ENCODE measurements at places on chromosomes 13 and 19.

DNA sequence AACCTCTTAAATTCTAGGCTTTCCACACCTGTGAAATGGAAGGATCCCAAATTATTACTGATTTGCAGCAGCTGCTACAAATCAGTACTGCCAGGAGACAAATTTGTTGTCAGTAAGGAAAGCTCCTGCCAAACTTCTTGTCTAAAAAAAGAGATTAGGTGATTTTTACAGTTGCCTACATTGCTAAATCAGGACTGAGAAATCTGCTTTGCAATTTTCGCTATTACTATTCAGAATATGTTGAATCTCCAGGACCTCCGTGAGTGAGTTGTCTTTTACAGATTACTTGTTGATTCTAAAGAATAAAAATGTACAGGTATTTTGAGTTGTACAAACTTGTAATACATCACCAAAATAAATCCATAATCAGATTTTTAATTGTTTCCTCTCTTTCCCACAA is 1815.9 kb downstream of the PCDH9 start:
- no peak for DNase-seq

DNA sequence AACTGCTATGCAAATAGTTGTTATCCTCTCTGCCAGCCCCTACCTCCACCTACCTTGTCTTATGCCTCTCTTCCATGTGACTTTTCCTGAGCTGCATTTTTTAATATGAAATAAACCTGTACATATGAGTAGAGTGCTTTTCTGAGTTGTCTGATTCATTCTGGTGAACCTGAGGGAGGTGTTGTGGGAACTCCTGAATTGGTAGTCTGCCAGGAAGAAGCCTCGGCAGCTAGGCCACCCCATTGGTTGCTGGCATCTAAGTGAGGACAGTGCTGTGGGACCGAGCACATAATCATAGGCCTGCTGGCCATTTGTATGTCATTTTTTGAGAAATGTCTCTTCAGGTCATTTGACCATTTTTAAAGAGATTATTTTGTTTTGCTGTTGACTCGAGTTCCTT is 1146.8 kb downstream of the UQCRFS1 start:
- no peak for DNase-seq

DNA sequence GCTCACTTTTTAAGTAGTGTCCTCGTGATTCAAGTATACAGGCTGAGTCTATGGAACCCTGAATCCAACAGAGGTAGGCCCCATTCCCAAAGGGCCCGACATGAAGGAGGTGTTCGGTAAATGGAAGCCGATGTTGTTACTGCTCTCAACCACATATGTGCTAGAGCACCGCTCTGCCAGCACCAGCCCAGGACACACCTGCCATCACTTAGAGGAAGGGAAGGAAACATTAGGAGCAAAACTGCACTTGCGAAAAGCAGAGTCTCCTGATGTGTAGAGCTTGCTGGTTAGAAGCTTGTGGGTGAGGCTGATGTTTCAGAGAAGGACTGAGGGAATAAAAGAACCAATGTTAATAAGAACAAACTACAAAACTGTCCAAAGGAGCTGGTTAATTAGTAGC is 9.4 kb upstream of the CCDC97 start:
- DNase-seq, result no peak

DNA sequence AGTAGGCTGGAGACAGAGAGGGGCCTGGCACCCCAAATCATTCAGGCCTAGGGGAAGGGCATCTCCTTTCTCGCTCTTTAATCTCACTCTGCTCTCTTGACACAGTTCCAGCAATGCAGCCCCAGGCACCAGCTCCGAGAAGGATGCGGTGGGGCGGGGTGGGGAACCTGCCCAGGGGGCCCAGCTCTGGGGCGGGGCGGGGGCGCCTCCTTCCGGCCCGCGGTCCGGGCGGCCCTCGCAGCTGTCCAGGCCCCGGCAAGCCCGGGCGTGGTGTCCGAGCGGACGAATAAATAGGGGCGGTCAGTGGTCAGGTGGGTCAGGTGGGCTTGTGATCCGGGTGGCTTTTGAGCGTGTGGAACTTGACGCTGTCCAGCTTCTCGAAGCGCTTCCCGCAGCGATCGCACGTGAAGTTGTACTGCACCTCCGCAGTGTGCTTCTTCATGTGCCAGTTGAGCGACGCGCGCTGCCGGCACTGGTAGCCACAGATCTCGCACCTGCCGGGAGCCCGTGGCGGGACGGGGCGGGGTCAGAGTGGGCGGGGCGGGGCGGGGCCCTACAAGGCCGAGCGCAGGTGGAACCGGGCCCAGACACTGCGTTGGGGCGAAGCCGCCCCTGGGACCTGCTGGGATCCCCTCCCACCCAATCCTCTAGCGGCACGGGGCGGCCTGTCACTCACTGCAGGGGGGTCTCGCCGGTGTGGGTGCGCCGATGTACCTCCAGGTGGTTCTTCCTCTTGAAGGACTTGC is 2.7 kb upstream of the ELAVL3 start:
- DNase-seq, result no peak

DNA sequence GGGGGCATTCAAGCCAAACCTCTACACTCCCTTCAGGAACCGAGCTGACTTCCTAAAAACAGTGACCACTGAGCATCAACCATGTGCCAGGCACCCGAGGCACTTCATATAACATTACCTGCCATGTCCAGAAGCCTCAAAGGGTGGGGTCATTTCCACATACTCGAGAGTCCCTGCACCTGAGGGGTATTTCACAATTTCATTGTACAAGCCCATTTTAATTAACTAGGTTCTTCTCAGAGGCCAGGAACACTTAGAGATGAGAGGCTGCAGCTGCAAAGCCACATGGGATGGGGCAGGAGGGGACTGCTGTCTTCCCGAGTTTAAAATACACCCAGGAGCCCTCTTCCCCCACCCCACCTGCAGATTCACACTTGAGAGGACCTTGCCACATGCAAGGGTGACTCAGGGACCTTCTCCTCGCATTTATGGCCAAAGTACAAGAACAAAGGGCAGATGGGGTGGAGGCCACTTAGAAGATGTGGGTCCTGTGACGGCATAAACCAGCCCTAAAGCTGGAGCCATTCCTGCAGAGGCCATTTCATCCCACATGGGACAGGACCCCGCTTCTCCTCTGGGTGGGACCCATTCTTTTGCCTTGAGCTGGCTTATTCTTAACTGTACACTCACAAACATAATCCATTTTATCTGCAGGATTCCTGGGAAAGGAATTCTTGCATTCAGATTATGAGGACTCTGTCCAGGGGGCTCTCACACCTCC is 43.9 kb downstream of the RAB20 start:
- no peak for DNase-seq

- peak; percentile 44 for DNase-seq
Observed at GRCh38 chr13:26946684-26947343, 186.2 kb upstream of the GPR12 start.

GRCh38 chr19:40827386-40828247 is 22.6 kb downstream of the CYP2A6 start:
- no peak for DNase-seq

DNA sequence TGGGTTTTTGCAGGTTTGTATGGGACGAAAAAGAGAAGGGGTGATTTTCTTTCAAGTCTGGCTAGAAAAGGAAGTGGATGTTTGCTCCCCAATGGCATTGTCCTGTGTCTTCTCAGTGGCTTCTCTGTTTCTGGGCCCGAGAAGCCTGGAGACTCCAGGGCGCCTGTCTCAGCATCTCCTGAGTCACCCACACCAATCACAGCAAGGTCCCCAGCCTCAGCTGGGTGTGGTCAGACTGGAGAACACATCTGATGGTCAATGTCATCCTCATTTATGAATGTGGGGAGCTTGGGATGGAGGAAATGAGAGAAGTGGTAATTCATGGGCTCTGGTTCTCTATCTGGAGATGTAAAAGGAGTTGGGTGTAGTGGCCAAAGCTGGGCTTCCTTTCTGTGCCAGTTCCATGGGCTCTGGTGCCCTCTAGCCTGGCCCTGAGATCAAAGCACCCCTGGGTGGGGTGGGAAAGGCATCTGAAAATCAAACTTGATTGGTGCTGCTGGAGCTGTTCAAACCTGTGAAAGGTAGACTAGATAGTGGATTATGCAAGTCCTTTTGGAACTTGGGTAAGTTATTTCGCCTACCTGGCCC is 13.4 kb downstream of the RASL11A start:
- DNase-seq, result peak; percentile 15

- DNase-seq, result no peak
Observed at GRCh38 chr13:79771493-79771892, 290.5 kb downstream of the NDFIP2 start.

All from HCT116 (cell line).